ENCODE measurements at places on chromosomes 5 and 9.
A peak's percentile ranks its signal among the peaks of the same experiment; 100 is the strongest.

- DNase-seq = no peak
Observed at GRCh38 chr5:133267601-133268000, 215.8 kb downstream of the HSPA4 start.

GRCh38 chr5:53240661-53241060 is 131.1 kb upstream of the MOCS2 start:
- DNase-seq = no peak

GRCh38 chr5:6222121-6222520 is 156.2 kb downstream of the MED10 start:
- DNase-seq = no peak

DNA sequence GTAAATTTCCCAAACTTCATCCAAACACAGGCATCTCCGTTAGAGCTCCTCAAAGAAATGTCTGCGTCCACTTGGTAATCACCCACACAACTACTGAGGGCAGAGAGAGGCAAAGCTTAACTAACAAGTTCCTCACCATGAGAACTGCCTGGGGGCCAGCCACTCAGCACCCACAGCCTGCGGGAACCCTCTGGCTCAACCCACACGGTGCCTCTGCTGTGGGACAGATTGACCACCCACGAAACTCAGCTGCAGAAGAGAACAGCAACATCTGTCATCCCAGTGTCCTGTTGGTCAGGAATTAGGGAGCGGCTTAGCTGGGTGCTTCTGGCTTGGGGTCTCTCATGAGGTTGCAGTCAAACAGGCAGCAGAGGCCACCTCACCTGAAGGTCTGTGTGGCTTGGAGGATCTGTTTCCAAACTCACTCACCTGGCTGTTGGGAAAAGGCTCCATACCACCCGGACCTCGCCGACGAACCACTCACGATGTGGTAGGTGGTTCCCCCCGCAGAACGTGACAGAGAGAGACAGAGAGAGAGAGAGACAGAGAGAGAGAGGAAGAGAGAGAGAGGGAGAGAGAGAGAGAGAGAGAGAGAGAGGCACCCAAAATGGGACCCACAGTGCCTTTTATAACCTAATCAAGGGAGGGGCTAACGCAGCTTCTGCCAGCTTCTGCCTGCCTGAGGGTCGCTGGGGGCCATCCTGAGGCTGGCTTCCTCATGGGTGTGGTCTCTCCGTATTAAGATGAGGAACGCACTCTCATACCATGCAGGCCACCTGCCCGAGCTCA is 103.5 kb downstream of the OLFM1 start:
- no peak for DNase-seq

GRCh38 chr9:132590037-132590317 is 7.6 kb downstream of the BARHL1 start:
- DNase-seq = no peak

DNA sequence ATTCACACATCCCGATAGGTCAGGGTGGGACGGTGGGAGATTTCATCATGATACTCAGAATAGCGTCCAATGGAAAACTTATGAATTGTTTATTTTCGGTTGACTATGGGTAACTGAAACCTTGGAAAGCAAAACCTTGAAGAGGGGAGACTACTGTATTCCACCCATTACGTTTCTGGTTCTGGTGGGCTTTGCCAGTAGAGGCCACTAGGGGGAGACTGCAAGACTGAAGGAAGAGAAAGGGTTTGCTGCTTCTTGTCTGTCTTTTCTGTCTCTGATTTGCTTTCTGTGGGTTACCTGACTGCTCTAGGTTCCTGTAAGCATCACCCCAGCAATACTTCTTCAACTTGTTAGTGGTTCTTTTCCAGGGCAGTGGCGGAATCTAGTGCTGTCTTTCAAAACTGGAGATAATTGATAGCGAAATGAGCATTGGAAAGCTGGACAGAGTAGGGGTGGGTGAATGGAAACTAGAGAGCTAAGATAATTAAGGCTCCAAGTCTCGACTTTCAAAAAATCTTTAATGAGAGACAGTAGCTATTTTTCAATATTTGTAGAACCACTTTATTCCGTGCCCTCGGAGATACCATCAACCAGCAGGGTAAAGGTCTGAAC is 27.0 kb downstream of the GRIN3A start:
- peak; percentile 20 for DNase-seq

- DNase-seq = no peak
Observed at GRCh38 chr5:74201334-74202081, 439.0 kb downstream of the ENC1 start.

GRCh38 chr5:30605693-30606268 is 587.7 kb upstream of the CDH6 start:
- no peak for DNase-seq

- DNase-seq = no peak
Observed at GRCh38 chr5:147887026-147887627, 8.6 kb downstream of the SCGB3A2 start.

DNA sequence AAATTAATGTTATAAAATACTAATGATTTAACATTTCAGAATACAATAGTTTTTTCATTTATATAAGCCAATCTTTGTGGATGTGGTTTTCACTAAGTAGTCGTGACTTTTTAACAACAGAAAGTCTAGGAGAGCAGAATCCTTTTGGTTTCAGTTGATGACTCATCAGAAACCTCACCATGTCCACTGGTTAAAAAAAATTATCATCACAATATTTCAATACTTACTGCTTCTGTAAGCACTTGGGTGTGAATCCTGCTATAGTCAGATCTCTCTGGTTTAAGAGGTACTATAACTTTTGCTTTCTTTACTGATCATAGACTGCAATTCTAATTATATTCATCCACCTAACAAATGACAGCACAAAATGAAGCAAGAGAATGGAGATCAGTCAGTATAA is 77.2 kb downstream of the MRPS30 start:
- DNase-seq = no peak

- DNase-seq = no peak
Observed at GRCh38 chr9:19975499-19975898, 186.7 kb upstream of the SLC24A2 start.

GRCh38 chr9:15843931-15844330 is 291.1 kb downstream of the CCDC171 start:
- DNase-seq = no peak

GRCh38 chr5:57836921-57837320 is 354.3 kb upstream of the ACTBL2 start:
- no peak for DNase-seq

GRCh38 chr9:87020169-87020950 is 73.1 kb upstream of the GAS1 start:
- no peak for DNase-seq

DNA sequence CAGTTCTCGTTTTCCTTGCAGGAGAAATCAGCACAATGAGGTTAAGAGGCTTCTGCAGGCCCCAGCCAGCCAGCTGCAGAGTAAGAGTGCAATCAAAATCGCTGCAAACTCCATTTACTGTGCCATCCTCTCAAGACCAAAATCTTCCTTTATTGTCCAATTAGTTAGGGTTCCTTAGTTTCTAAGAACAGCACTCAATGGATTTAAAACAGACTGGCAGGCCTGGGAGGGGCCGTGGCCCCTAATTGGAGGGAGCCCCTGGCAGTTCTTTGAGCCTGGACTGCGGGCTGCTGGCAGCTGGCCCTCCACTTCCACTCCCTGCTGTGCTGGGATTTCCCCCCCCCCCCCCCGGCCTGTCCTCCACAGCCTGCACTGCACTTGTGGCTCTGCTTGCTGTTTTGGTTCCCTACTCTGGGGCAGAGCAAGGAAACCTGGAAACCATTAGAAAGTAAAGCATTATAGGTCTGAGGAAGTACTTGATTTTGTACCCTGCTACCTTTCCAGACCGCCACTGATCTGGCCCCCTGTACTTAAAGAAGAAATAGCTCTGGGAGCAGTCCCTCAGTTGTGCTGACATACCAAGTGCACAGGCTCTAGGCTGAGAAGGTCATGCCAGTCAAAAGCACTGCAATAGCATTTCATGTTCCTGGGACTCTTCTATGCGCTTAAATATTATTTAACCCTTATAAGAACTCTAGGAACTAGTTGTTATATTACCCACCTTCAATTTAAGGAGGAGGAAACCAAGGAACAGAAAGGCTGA is 129.0 kb downstream of the APBA1 start:
- DNase-seq = no peak

GRCh38 chr5:6370580-6370979 is 7.8 kb downstream of the MED10 start:
- DNase-seq = no peak

- no peak for DNase-seq
Observed at GRCh38 chr5:176769911-176770310, 40.4 kb upstream of the UNC5A start.

DNA sequence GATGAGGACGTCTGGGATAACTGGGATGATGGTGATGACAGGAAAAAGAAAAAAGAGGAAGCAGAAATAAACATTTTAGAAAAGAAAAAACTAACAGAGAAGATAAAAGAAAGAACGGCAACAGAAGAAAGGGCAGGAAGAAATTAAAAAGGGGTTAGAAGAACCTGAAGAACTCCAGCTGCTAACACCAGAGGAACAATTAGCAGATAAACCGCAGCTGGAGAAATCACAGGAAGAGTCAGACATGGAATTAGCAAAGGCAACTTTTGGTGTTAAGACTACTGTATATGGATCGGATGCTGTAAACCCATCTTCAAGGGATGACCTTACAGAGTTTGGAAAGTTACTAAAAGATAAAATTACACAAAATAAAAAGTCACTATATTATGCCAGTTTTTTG is 15.4 kb downstream of the CTSL start:
- no peak for DNase-seq

DNA sequence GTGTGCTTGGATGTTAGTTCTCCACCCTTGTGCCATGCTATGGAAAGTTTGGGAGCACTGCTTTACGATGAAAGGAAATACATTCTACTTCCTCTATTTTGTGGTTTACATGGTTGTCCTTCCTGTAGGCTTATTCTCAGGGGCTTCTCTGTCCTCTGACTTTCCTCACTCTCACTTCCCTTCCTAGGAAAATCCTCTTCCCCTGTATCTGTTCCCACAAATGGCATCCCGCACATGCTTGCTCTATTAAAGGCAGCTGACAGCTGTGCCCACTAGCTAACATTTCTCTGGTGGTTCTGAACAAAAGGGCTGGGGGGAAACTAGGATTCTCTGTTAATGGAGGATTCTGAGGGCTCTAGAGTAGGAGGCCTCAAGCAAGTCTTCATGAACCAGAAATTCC is 52.4 kb downstream of the FAM170A start:
- no peak for DNase-seq

- peak; percentile 72 for DNase-seq
Observed at GRCh38 chr5:146340260-146341081, 1.8 kb downstream of the POU4F3 start.

DNA sequence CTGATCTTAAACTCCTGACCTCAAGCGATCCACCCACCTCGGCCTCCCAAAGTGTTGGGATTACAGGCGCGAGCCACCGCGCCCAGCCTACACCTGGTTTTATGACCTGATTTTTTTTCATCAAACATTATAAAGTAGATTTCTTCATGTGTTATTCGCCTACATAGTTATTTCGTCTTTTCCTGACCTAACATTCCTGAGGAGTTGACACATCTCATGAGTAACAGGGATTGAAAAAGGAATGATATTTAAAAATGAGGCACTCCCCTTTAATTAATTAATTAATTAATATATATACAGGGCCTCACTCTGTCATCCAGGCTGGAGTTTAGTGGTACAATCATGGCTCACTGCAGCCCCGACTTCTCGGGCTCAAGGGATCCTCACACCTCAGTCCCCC is 20.2 kb upstream of the MTMR12 start:
- no peak for DNase-seq

GRCh38 chr9:26061948-26062575 is 383.8 kb upstream of the TUSC1 start:
- DNase-seq = no peak

- DNase-seq = no peak
Observed at GRCh38 chr5:73387601-73388305, 60.8 kb downstream of the FOXD1 start.

- no peak for DNase-seq
Observed at GRCh38 chr9:99051406-99051805, 53.5 kb upstream of the TGFBR1 start.

- no peak for DNase-seq
Observed at GRCh38 chr5:77163453-77163852, 47.0 kb upstream of the PDE8B start.

GRCh38 chr9:77922591-77922990 is 109.0 kb downstream of the GNAQ start:
- DNase-seq = no peak

DNA sequence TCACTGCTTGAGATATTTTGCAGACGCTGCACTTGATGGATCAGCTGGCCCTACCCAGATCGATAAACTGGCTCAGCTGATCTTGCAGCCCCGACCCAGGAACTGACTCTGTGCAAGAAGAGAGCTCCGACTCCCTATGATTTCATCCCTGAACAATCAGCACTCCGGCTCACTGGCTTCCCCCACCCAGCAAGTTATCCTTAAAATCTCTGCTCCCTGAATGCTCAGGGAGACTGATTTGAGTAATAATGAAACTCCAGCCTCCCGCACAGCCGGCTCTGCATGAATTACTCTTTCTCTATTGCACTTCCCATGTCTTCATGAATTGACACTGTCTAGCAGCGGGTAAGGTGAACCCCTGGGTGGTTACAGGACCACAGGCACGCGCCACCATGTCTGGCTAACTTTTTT is 16.9 kb upstream of the NANS start:
- no peak for DNase-seq

DNA sequence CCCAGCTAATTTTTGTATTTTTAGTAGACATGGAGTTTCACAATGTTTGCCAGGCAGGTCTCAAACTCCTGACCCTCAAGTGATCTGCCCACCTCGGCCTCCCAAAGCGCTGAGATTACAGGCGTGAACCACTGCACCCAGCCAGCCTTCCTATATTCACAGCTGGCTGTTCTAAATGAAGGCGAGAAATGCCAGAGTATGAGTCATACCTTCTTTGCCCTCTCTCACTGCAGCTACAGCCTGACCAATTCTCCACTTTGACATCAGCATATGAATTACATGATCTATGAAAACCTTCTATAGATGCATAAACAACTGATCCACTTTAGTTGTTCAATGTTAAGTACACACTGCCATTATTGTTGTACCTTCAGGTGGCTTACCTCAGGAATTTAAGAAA is 14.5 kb downstream of the APTX start:
- DNase-seq = no peak

DNA sequence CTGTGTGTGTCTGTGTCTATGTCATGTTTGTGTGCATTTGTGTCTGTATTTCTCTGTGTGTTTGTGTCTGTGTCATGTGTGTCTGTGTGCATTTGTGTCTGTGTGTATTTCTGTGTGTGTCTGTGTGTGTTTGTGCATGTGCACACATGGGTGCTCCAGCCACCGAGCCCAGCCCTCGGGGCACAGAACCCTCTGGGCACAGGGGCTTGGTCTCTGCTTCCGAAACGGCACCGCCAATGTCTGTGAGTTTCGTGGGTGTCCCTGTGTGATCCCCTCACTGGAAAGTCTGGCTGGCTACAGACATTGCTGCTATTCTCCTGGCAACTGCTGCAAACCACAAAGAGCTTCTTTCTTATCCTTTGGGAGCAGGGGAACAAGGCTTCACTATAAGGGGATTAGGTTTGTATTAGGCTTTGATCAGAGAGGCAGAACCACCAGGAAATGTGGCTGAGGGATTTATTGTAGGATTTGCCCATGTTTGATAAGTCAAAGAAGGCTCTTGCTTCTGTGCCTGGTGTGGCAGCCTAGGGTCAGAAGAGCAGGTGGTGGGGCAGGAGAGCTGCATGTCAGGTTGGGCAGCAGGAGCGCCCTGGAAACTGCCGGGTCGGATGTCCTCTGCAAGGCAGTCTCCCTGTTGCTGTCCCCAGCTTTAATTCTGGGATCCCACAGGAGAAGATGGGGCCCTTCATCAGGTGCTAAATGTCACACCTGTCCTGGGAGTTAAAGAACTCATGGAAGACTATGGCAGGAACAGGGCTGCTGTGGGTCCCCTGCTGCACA is 39.6 kb upstream of the FCN1 start:
- peak; percentile 29 for DNase-seq

- no peak for DNase-seq
Observed at GRCh38 chr5:132263548-132264261, 6.2 kb downstream of the PDLIM4 start.

GRCh38 chr9:90834828-90835595 is 33.4 kb downstream of the SYK start:
- no peak for DNase-seq

Measured in mucosa of descending colon (tissue), 3 donors.